ENCODE measurements at places on chromosomes 5 and 9.

GRCh38 chr9:6506571-6506970 lies 93.6 kb downstream of the UHRF2 start:
- DNase-seq: no peak

- DNase-seq: no peak
These were observed 24.1 kb downstream of the PCSK1 start for GRCh38 chr5:96408841-96409538.

- DNase-seq: no peak
These were observed 75.4 kb downstream of the RASEF start for GRCh38 chr9:82987370-82988189.

- DNase-seq: no peak
These were observed 281.3 kb upstream of the CLINT1 start for GRCh38 chr5:158140120-158140731.

DNA sequence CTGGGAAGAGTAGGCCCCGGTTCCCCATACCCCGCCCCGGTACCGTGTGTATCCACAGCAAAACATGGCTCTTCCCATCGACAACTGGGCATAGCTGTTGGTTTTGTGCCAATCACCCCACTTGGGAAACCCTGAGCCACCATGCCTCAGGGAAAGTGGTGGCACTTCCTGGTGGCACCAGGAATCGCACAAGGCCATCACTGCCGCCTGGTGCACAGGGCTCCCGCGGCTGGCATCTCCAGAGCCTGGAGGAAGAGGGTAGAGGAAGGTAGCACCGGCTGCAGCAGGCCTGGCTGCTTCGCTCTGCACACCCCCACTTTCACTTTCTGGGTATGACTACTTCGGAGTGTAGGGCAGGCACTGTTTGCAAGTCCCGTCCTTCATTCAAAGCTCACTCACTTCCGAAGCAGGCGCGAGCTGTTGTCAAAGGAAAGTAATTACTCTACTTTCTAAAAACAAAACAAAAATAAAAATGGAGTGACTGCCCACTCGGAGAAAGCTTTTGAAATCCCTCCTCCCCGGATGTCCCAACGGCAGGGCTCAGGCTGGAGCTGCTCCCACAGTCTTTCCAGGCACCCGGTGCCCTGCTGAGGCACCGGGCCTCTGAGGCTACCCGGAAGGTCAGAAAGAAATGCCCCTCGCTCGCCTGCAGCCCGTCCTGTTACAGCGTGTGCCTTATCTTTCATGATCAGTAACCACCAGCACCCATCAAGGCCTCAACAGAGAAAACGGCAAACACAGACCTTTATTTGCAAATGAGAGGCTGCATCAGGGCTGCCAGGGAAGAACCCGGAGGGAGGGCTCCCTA lies 2.0 kb downstream of the BRD3 start:
- DNase-seq: peak; percentile 64

DNA sequence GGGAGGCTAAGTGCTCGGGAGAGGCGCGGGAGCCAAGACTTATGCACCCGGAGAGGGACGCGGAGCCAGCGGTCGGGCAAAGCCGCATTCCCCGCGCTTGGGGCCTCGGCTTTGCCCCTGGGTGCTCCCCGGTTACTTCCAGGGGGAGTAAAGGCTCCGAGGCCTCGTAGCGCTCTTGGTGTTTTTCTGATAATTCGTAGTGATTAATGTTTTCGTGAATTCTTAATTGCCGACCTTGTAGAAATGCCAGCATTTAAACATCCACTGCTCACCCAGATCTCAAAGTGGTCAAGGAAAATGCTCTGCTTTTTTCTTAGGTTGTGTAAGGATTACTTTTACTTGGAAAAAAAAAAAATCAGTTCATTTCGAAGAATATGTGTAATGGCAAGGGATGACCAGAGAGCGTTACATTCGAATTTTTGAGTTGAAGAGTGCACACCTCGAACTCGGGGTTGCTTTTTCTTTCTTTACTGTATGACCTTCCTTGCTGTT lies 654 bp upstream of the TUT7 start:
- no peak for DNase-seq

DNA sequence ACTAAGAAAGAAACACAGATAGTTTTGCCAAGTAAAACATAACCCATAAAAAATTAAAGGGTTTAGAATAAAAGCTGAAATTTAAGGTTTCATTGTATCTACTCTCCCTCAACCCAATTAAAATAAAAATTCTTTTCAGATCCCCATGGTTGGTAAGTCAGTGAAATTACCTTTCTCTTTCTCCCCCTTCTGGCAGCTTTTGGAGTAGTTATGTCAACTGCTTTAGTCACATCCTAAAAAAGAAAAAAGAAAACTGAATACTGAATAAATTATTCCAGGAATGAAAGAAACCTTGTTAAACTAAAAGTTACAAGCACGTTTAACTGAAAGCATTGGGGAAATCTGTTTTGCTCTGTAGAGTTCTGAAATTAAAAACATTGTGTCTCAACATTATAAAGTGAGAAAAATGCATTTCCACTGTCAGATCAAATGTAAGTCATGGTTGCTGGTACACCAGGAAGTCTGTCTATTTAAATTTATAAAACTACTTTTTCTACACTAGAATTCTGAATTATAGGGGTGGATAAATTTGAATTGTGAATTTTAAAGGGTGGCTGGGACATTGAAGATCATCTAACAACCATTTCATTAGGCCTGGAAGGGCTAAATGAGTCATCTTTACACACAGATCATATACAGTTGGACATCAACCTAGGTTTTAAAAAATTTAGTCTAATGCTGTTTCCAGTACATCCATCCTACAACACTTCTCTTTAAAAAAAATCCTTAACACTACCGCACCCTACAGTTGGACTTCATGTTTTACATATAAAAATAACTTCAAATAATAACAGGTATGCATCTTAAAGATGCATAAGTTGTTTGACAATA lies 24.7 kb downstream of the PSIP1 start:
- no peak for DNase-seq

DNA sequence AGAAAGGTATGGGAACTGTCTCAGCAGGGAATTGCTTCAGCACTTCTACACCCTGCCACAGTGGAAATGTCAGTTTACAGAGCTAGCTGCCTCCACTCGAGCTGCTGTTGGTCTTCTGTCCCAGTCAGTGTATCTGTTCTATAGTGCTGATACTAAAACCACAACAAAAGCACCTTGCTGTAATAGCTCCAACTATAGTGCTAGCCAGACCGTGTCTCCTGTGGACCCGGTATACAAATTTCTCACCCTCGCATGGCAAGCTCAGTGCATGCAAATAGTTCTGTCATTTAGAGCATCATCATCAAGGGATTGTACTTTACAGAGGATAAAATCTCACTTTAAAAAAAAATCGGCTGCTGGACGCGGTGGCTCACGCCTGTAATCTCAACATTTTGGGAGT lies 51.5 kb upstream of the IQGAP2 start:
- no peak for DNase-seq

- no peak for DNase-seq
These were observed 18.8 kb upstream of the SPEF2 start for GRCh38 chr5:35598707-35599370.

GRCh38 chr9:97445119-97445701 lies 33.3 kb downstream of the TDRD7 start:
- DNase-seq: no peak

- peak; percentile 63 for DNase-seq
These were observed 2.6 kb upstream of the SLC6A3 start for GRCh38 chr5:1447671-1448361.

- DNase-seq: no peak
These were observed 3.5 kb downstream of the ESM1 start for GRCh38 chr5:54981928-54982327.

DNA sequence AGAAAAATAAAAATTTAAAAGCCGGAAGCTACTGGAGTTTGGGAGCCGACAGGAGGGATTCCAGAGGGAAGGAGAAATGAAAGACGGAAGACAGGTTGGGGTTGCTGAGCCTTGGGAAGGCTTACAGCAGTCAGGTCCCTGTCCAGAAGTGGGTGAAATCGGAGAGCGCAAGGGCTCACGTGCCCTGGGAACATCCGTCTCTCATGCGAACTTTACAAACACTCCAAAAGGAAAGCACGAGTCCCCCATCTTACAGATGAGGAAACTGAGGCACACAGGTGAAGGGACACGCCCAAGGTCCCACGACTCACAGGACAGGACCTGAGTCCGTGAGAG lies 347 bp upstream of the OLFML2A start:
- no peak for DNase-seq

GRCh38 chr9:7055171-7055903 lies 297.6 kb downstream of the KDM4C start:
- no peak for DNase-seq

DNA sequence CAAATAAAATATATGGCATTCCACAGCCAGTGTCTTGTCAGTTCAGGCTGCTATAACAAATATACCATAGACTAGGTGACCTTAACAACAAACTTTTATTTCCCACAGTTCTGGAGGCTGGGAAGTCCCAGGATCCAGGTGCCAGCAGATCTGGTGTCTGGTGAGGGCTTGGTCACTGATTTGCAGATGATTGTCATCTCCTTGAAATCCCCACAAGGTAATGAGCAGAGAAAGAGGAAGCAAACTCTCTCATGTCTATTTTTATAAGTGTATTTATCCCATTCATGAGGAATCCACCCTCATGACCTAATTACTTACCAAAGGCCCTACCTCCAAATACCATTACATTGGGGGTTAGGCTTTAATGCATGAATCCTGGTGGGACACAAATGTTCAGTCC lies 663.2 kb downstream of the TLR4 start:
- no peak for DNase-seq

GRCh38 chr9:128805661-128806060 lies 12.6 kb upstream of the ENDOG start:
- no peak for DNase-seq

GRCh38 chr5:110371725-110372041 lies 354.8 kb downstream of the TMEM232 start:
- no peak for DNase-seq

GRCh38 chr9:132878695-132879456 lies at the start of gene SPACA9:
TSS of gene SPACA9 (plus strand) at chr9:132878898. CDS start at chr9:132883948, 5,050 bp downstream.
- DNase-seq: peak; percentile 45

GRCh38 chr5:10124287-10124686 lies 125.4 kb downstream of the ATPSCKMT start:
- no peak for DNase-seq

Data from activated naive CD8-positive, alpha-beta T cell treated with anti-CD3 and anti-CD28 coated beads, Interleukin-2, amount 50 U/mL, for 24 hours (primary cell).